ENCODE measurements at places on chromosomes 13 and 19. TPM values are rescaled to one million over a fixed set of nuclear protein-coding genes. Genes with fewer than 3 reads are reported as not detected.

The TGFBR3L gene
- total RNA-seq = not detected

DNA sequence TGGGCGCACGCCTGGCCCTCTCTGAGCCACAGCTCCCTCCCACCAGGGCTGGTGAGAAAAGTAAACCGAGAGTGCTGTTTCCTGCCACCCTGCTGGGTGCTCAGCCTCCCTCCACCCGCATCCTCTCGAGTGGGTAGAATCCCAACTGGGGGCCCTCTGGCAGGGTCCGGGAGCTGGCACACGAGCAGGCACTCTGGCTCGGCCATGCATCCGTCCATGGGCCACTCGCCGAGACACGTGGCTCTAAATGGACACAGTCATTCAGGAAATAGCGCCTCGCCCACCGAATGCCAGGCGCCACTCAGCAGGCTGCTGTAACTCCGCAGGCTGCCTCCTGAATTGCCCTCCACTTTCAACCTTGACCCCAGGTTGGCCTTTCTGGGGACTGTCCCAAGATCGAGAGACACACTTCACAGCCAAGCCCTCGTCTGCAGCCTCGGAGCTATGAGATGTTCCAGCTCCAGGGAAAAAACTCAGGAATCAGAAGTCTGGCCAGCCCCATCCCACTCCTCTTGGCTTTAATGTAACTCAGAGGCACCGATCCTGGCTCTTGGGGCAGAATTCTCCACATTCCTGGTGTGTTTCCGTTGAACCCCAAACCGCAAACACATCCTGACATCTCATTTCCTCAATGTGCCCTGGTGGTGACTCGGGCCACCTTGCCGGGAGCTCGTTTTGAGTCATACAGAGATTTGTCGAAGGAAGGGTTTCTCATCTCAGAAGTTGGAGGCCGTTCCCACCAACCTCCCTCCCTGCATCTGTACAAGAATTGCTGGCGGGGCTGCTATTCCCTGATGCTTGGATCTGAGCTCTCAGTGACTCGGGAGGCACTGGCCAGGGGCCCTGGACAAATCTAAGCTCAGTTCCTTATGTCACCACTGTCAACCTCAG, 14.1 kb downstream of the KLF2 start:
- H3K36me3 ChIP-seq = no peaks in the 10 kb centered on the region
- H3K4me1 ChIP-seq = peaks cover 8% of the 10 kb centered on the region
- peak overlapping the region; percentile 65 for H3K27ac ChIP-seq
- DNase-seq = no peak

DNA sequence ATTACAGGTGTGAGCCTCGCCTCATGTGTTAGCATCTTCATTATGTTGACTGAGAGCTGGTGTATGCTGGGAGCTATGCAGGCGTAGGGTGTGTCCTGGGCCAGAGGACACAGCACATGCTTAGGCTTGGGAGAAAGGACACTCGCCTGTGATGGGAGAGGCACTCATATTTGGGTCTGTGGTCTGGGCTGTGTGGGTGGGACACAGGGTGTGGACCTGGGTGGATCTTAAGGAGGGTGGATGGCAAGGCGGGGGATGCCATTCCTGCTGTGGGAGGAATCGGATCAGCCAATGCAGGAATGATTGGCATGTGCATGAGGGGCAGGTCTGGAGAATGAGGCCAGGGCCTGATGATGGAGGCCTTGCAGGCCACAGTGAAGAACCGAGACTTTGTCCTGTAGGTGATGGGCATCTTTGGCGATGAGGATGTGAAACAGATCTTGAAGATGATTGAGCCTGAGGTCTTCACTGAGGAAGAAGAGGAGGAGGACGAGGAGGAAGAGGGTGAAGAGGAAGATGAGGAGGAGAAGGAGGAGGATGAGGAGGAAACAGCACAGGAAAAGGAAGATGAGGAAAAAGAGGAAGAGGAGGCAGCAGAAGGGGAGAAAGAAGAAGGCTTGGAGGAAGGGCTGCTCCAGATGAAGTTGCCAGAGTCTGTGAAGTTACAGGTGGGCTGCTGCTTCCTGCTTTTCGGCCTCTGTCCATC, 55.4 kb downstream of the RYR1 start:
- H3K27ac ChIP-seq = no peak overlapping the region
- H3K27me3 ChIP-seq = peaks cover 21% of the 10 kb centered on the region
- H3K4me1 ChIP-seq = no peaks in the 10 kb centered on the region
- no peak overlapping the region for H3K4me3 ChIP-seq

- no peak for DNase-seq
- H3K36me3 ChIP-seq = no peaks in the 10 kb centered on the region
- H3K27me3 ChIP-seq = no peaks in the 10 kb centered on the region
- no peak overlapping the region for H3K4me3 ChIP-seq
Observed at GRCh38 chr13:77339408-77339807, 12.5 kb upstream of the MYCBP2 start.

DNA sequence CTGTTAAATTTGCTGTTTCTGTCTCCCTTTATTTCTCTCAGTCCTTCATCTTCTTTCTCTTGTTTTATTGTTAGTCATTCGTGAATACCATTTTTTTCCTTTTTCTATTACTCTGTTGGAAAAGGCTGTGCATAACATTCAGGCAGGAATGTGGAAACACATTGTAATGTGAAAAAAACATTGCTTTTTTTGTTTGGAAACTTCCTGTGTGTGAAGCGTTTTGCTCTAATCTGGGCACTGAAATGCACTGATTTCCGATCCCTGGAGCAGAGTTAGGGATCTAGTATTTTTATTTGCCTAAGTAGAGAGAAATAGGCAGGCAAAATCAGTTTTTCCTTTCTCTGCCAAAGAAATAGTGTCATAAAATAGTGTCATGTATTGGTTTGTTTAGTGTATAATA, 155.5 kb downstream of the PCCA start:
- H3K4me1 ChIP-seq = peaks cover 4% of the 10 kb centered on the region
- no peak overlapping the region for H3K4me3 ChIP-seq
- no peaks in the 10 kb centered on the region for H3K27me3 ChIP-seq
- no peak for DNase-seq
- no peaks in the 10 kb centered on the region for H3K36me3 ChIP-seq
- no peak overlapping the region for H3K27ac ChIP-seq

The SELENOV gene
- not detected for total RNA-seq

- H3K4me3 ChIP-seq = peak overlapping the region; percentile 15
- DNase-seq = peak; percentile 81
- H3K4me1 ChIP-seq = peaks cover 69% of the 10 kb centered on the region
- peak overlapping the region; percentile 86 for H3K27ac ChIP-seq
- H3K27me3 ChIP-seq = no peaks in the 10 kb centered on the region
Observed at GRCh38 chr13:24270639-24271141, 38.7 kb upstream of the C1QTNF9 start.

DNA sequence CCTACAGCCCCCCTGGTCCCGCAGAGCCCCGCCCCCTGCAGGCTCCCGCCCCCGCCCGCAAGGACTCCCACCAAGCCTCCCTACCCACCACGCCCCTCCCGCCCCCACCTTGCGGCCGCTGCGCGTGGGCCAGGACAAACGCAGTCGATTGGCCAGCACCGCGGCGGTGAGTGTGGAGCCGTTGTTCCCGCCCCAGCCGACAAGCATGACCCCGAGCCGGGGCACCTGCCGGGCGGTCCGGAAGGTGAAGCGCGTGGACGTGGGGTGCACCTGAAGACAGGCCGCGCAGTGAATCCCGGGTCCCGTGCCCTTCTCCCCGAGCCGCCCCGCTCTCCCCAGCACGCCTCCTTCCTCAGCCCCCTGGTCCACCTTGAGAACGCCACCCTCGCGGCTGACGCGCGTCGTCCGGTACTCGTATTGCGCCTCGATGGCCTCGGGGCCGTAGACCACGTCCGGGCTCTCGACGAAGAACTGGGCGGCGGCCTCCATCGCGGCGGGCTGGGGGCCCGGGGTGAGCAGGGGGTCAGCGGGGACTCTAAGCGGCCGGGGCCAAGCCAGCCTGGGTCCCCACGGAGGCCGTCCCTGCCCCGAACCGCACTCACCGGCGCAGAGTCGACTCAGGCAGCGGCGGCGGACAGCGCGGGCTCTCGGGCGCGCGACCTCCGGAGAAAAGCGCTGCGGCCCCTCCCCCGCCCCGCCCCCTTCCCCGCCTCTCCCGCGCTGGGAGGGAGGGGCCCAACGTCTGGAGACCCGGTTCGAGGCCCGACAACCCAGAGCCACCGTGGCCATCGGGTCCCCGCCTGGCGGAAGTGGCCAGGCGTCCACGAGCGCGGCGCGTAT, at the start of gene ISYNA1:
ISYNA1 (minus strand) TSS at position 643 of the 840 bp plus-strand sequence; CDS start at position 489, 154 bp downstream.
- no peaks in the 10 kb centered on the region for H3K36me3 ChIP-seq
- no peaks in the 10 kb centered on the region for H3K27me3 ChIP-seq
- peaks cover 53% of the 10 kb centered on the region for H3K4me1 ChIP-seq
- H3K27ac ChIP-seq = peak within 1 kb of the TSS; percentile 63

DNA sequence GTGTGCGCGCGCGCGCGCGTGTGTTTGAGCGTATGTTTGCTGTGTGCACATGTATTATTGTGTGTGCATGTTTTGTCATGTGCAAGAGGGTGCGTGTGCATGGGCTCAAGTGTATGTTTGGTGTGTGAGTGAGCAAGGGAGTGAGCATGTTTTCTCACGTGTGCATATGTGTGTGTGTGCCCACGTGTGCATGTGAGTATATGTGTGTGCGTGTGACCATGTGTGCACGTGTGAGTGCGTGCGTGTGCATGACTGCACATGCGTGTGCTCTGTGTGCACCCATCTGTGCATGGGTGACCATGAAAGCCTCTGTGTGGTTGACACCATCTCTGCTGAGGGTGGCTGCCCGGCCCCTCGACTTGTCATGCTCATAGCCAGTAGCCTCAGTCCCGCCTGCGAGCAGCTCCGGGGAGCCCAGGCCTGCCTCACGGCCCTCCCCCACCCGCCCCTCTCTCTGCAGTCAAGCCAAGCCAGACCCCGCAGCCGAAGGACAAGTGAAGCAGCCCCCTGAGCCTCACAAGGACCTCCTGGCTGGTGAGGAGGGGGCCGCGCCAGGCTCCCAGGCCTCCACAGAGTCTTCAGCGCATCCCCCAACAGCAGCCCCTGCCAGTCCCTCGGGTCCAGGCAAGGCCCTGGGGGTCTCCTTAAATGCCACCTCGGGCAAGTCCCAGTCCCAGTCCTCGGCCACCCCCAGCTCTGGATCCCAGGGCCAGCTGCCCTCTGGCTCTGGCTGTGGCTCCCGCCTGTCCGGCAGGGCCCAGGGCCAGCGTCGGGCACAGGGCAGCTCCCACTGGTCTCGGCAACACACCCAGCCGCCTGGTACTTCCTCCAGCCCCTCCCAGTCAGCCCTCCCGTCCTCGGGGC, 6.0 kb downstream of the REEP6 start:
- no peak for DNase-seq
- peaks cover 71% of the 10 kb centered on the region for H3K27me3 ChIP-seq
- H3K27ac ChIP-seq = no peak overlapping the region
- H3K4me3 ChIP-seq = no peak overlapping the region

DNA sequence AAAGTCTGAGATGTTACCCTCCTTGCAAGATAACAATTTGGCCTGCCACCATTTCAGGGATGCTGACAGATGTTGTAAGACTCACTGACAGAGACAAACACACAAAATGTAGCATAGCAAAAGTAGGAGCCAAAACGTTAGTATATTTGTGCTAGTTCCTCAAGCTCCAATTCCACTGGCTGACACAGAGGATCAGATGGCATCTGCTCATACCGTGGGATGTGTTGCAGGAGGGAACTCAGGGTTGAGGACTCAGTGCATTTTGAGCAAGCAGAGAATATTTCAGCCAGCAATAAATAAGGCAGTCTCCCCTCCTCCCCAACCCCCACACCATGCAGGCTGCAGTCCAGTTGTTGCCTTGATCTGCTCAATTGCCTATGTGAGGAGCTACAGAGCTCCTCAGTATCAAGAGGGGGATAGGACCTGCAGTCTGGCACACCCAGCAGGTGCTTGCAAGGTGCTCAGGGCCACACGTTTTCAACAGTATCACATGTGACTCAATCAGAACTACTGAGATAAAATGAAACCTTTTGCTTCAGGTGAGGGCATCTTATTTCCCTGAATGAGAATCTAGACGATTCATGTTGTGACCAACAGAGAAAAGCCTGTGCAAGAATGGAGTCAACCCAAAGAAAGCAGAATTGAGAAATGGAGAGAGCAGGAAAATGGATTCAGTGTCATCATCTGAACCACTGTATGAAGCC, 23.6 kb upstream of the LRCH1 start:
- H3K4me1 ChIP-seq = peaks cover 9% of the 10 kb centered on the region
- H3K27ac ChIP-seq = no peak overlapping the region
- no peaks in the 10 kb centered on the region for H3K36me3 ChIP-seq
- no peak overlapping the region for H3K4me3 ChIP-seq
- DNase-seq = no peak
